ENCODE measurements at places on chromosomes 1 and 21.

GRCh38 chr21:40813918-40814317 lies 33.0 kb downstream of the DSCAM start:
- H3K27ac ChIP-seq: no peak overlapping the region
- no peaks in the 10 kb centered on the region for H3K4me1 ChIP-seq
- H3K36me3 ChIP-seq: no peaks in the 10 kb centered on the region
- no peaks in the 10 kb centered on the region for H3K27me3 ChIP-seq
- H3K4me3 ChIP-seq: no peak overlapping the region
- no peak for DNase-seq

GRCh38 chr1:18444563-18444962 lies 36.2 kb upstream of the KLHDC7A start:
- H3K36me3 ChIP-seq: no peaks in the 10 kb centered on the region
- H3K27me3 ChIP-seq: no peaks in the 10 kb centered on the region
- H3K27ac ChIP-seq: no peak overlapping the region
- no peak for DNase-seq

DNA sequence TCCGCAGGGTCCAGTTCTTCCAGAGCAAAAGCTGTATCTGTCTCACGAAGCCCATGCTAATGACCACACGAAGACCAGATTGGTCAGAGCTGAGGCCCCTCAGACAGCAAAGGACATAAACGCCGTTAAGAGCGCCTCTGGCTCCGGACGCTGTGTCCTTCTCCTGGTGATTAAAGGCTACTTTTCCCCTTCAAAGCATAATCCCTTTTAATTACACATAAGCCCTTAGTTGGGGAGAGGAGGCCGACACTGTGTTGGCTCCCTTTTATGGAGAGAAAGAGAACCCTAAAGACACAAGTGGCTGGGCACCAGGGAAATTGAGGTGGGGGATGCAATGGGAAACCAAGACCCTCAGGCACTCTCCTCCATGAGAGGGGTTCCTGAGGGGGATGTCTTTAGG lies at the start of gene ABCA4:
Gene ABCA4 (minus strand): TSS at position 158 of the 400 bp plus-strand sequence. CDS start 103 bp downstream, at position 55.
- no peaks in the 10 kb centered on the region for H3K4me1 ChIP-seq
- no peaks in the 10 kb centered on the region for H3K27me3 ChIP-seq
- DNase-seq: no peak
- no peak within 1 kb of the TSS for H3K27ac ChIP-seq

GRCh38 chr21:23876925-23877558 lies 1730.2 kb downstream of the MRPL39 start:
- H3K27ac ChIP-seq: no peak overlapping the region
- no peaks in the 10 kb centered on the region for H3K4me1 ChIP-seq
- H3K27me3 ChIP-seq: no peaks in the 10 kb centered on the region

DNA sequence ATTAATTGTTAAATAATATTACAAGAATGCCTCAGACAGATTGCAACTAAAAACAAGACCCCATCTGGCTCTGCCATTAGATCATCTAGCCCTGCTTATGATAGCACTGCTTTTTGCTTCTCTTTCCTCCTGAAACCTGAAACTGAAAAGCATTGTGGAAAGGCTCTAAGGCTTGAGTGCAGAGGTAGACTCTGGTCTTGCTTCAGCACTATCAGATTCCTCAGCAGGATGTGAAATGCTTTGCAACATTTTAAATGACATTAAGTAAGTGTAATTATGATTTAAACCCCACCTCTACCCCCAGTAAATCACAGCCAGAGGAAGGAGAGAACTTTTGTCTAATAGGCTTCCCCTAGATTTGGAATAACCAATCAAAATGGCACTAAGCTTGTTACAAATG lies 32.9 kb downstream of the PHC2 start:
- DNase-seq: no peak
- no peaks in the 10 kb centered on the region for H3K36me3 ChIP-seq
- H3K4me3 ChIP-seq: no peak overlapping the region
- H3K4me1 ChIP-seq: no peaks in the 10 kb centered on the region
- no peaks in the 10 kb centered on the region for H3K27me3 ChIP-seq
- H3K27ac ChIP-seq: no peak overlapping the region

Measured in body of pancreas (tissue), 4 donors.